Stimulated activated CD4-positive, alpha-beta T cell treated with anti-CD3 and anti-CD28 coated beads, Interleukin-1b, Interleukin-23, amount 100 ng/mL, for 24 hours (primary cell): ENCODE measurements at places on chromosomes 5 and 9.

DNA sequence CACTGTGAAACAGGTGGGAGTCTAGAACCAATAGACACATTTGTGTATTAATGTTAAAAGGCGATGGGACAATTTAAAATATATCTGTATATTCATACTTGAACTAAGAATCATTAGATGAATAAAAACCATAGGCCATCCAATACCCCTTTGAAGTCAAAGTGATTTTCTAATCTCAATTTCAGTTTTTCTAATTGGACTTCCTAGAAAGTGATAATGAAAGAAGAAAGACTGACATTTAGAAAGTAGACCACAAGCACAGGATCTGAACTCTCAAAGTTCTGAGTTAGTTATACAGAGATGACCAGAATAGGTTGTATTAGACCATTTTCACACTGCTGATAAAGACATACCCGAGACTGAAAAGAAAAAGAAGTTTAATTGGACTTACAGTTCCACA is 412.8 kb upstream of the PIK3R1 start:
- no peak for DNase-seq

DNA sequence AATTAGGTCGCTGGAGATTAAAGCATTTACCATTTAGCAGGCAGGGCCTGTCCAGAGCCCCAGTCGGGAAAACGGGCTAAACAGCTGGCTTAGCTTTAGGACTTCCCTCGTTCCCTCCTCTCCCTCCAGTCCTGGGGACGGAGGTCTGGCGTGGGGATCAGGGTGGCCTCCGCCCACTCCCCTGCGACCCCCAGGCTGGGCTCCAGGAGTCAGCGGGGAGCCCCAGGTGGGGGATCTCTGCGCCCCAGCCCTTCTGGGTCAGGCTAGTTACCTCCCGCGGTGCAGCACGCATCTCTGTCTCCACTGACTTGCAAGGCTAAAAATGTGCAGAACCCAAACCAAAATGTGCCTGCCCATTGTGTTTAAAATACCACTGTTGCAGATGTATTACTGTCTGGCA is 16.2 kb upstream of the CAMSAP1 start:
- no peak for DNase-seq

- DNase-seq = no peak
Measured at GRCh38 chr5:177312649-177313181, 1.0 kb upstream of the MXD3 start.

GRCh38 chr5:128146671-128147070 is 63.1 kb downstream of the SLC12A2 start:
- DNase-seq = no peak

GRCh38 chr9:108213511-108213910 is 642.3 kb downstream of the ACTL7B start:
- no peak for DNase-seq

DNA sequence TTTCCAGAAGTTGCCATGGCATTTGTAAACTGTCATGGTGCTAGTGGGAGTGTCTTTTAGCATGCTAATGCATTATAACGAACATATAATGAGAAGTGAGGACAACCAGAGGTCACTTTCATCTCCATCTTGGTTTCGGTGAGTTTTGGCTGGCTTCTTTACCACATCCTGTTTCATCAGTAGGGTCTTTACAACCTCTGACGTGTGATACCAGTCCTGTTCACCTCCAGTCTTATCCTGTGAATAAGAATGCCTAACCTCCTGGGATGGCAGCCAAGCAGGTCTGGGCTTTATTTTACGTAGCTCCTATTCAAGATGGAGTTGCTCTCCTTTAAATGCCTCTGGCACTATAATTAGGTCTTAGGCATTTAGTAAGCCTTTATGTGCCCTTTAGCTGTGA is 20.4 kb upstream of the RFK start:
- DNase-seq = no peak

DNA sequence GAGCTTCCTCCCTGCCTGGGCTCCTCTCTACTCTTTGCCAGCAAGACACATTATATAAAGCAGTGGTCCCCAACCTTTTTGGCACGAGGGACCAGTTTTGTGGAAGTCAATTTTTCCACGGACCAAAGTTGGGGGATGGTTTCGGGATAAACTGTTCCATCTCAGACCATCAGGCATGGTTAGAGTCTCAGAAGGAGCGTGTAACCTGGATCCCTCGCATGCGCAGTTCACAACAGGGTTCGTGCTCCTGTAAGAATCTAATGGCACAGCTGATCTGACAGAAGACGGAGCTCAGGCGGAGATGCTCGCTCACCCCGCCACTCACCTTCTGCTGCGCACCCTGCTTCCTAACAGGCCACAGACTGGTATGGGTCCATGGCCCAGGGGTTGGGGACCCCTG is 142.8 kb downstream of the LIFR start:
- no peak for DNase-seq

GRCh38 chr5:50726475-50727148 is 60.2 kb downstream of the PARP8 start:
- no peak for DNase-seq

DNA sequence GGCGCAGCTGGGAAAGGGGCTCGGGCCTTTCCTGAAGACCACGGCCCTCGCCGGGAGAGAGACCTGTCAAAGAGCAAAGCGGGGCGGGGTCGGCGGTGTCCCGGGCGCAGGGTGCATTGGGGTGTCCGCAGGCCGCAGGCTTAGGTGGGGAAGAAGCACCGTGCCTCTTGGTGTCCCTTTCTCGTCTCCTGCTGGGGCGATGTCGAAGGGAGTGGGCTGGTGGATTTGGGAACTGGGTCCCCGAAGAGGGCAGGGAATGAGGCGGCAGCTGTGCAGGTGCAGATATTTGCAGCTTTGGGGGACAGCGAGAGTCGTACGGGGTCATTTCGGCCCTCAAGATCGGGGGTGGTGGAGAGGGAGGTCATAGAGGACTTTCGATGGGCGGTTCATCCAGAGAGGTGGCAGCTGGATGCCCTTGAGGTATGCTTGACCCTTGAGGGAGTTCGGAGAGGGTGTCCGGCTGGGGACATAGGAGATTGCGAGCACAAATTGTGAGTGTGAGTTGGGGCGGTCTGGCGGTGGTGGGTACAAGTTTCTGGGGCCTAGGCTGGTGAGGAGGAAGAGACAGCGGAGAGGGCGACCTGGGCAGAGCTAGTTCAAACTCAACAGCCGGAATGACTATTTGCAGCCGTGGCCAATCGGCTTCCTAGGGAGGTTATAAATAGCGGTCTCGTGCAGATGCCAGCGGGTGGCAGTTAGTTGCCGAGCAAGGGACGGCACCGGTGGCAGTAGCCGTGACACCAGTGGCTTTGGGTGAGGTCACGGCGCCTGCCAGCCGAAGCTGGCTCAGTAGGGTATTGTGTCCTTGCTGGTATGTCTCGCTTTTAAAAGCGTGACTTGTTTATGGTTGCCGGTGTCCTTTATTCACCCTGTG is 601 bp downstream of the NNT start:
- DNase-seq = peak; percentile 59
